Inflammatory macrophage treated with lipopolysaccharide for 4 hours (primary cell): ENCODE measurements at places on chromosomes 6 and 20.

GRCh38 chr6:157184202-157185015 is 138.9 kb downstream of the TMEM242 start:
- peak; percentile 5 for DNase-seq

DNA sequence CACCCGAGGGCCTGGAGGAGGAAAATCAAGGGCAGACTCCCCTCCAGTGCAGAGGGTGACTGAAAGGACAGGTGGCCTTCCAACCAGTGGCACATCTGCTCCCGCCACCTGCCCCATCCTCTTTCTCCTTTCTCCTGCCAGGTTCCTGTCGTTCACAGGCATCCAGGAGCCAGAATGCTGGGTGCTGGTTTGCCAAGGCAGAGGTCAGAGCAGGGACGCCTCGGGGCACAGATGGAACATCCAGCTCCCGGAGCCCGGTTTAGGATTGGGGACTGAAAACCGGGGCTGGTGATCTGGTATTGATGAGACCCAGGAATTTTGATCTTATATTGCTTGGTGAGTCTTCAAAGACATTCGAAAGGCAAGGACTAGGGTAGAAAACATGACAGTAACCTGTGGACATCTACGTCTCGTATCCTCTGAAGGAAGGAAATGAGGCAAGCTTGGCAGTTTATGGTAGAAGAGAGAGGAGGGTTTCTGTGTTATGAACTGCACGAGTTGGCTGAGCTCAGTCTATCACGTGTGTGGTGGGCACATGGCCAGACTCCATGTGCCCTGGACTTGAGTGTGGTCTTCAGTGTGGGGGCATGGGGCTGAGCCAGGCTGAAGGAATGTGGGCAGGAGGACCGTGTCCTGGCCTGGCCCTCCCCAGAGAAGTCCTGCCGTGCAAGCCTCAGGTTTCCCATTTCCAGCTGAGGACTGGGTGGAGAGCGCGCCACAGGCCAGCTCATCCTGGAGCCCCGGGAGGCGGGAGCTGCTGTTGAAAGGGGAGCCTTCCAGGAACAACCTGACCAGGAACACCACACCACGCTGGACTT is 74.2 kb downstream of the IRF4 start:
- DNase-seq = no peak

GRCh38 chr6:107679457-107679856 is 144.7 kb downstream of the SCML4 start:
- DNase-seq = no peak

DNA sequence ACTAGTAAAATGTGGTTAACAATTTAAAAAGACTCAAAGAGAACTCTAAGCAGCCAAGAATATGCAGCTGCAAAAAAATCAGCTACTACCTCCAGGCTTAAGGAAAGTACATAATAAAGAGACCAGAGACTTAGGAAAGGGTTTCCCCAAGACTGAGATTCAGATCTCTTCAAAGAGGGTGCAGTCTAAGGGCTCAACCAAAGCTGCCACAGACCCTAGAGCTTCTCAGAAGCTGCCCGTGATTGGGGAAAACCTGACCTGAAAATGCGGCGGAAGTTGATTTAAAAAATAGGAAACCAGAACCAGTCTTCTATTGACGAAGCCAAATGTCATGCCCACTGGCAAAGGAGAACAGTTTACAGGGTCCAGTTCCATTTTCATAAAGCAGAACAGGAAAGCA is 516.8 kb upstream of the MARCKS start:
- no peak for DNase-seq

- DNase-seq = no peak
Observed at GRCh38 chr20:25036331-25036936, 21.5 kb downstream of the ACSS1 start.

DNA sequence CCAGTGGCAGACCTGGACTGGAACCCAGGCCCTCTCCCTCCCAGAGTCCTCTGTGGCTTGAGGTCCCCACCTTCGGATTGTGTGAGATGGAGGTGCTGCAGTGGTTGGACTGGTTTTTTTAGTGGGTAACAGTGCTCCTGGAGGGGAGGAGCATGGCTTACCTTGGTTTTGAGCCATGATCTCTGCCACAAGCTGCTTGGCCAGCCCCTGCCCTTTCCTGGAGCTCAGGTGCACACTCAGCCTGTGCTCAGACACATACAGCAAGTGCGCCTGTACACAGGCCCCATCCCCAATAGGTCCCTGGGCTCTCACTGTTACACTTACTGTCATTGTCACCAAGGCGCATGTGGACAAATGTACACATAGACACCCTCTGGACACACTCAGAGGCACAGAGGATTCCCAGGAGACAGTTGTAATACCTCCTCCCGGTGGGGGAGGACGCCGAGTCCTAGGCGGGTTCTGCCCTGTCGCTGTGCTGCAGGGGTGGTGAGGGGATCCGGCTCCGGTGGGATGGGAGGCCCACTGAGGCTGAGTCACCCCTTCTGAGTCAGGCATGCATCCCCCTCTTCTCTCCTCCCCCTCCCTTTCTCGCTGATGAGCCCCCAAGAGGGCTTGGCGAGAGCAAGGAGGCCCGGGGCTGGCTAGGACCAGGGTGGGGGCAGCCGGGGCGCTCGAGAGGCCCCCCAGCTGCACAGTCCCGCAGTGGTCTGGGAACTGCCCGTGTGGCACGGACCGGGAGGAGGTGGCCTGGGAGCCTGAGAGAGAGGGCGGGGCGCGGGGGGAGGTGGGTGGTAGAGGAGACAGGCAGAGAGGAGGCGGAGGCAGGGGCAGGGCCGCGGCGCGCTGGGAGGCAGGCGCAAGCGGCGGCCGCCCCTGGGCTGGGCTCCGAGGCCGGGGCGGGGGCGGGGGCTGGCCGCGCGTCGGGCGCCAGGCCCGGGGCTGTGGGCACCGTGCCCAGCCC is 522 bp upstream of the EPB41L1 start:
- peak; percentile 14 for DNase-seq

- no peak for DNase-seq
Observed at GRCh38 chr6:138467901-138468300, 31.4 kb downstream of the NHSL1 start.

- no peak for DNase-seq
Observed at GRCh38 chr20:14576196-14576877, 238.9 kb upstream of the FLRT3 start.

- peak; percentile 66 for DNase-seq
Observed at GRCh38 chr6:53725791-53726575, 60.4 kb upstream of the KLHL31 start.

DNA sequence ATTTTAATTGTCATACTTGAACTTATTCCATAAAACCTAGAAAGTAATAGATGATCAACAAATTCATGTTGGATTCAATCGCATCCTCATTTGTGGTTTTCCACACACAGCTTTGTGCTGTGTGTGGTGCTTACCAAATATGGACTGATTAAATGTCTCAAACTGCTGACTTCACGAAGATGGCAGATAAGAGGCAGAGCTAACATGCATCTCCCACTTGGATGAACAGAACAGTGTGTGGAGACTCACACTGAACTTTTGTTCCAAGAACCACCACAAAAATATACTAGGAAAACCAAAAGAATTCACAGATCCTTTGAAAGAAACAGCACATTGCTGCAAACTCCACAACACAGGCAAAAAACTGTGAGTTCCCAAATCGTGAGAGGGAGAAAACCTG is 603.7 kb downstream of the TENT5A start:
- DNase-seq = no peak

DNA sequence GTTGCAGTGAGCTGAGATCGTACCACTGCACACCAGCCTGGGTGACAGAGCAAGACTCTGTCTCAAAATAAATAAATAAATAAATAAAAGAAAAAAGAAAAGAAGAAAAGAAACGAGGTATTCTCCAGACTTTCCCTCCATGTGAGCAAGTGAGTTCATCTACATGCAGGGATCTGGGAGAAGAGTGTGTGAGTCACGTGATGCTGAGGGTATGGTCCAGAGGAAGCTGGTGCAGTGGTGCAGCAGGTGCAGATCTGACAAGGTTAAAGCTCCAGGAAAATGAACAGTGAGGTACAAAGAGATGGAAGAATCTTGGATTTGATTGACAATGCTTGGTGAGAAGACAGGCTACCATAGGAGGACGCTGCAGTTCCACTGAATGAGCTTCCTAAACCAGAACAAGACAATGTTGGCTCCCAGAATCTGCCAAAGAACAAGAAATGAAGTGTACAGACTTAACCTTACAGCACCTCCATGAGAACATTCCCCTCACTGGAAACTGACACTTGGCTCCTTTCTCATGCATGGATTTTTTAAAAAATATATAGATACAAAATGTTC is 79.5 kb upstream of the BTBD3 start:
- no peak for DNase-seq

- DNase-seq = no peak
Observed at GRCh38 chr6:21429291-21429690, 164.3 kb upstream of the SOX4 start.

DNA sequence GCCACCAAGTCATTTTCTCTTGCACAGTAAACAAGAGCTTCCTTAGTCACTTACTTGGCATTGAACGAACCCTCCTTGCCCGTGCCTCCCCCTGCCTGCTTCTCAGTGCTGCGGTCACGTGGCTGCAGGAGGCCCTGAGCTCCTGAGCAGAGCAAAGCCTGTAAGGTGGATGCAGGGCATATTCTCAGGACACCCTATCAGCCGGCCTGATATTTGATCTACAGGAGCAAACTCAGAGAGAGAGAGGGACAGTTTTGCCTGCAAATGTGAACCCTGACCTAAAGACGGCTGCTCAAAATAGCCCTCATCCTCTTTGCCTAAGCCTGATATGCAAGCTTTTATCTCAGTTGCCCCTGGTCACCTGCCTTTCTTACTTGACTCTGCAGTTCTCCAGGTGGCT is 93.0 kb upstream of the POPDC3 start:
- DNase-seq = no peak

- no peak for DNase-seq
Observed at GRCh38 chr20:58296051-58296837, 13.3 kb upstream of the RAB22A start.

DNA sequence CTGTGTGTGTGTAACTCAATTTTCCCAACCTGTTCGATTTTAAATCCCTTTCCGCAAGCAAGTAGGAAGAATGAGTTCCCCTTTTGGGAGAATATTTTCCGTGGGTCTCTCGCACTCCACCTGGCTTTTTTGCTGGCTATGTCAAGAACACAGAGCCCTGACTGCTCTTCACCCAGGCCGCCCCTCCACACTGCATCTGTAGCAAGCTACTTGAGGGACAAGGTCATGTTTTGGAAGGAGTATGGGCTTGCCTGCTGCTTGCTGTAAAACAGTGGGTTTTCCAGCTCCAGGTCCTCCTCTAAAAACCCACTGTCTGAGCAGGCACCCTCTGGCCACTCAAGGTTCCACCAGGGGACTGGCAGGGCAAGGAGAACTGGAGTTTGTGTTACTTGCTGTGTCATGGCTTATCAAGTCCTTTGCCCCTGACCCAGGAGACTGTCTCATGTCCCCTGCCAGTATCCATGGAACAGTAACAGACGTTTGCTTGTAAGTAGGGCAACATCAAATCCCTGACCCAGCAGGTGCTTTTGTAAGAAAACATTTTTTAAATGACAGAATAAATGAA is 35.5 kb upstream of the SYNJ2 start:
- no peak for DNase-seq

DNA sequence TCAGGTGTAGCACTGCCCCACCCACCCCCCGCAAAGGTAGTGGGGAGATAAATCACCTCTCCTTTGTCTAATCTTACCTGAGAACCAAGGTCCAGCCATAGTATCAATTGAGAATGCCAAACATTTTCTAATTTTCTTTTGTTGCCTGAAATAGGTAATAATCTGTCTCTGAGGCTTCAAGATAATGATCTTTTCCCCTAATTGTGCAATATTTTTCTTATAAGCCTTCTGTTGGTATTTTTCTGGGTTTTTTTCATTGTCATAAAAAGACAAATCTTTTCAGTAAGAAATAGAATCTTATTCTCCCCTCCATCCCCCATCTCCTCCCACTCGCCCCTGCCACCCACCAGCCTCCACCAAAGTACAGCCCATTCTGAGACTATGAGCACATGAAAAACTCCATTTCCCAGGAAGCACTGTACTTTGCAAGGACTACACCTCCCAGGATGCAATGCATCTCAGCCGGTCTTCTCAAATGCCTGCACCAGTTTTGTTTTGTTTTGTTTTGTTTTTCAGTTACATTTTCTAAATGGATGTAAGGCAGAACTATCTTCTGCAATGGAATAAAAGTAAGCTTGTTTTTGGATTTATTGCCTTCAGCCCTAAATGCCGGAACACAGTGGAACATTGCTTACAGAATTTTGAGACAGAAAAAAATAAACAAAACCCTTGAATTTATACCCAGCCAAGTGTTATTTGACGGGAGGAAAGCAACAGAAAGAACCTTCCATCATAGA is 268.0 kb downstream of the TFAP2A start:
- DNase-seq = peak; percentile 34

DNA sequence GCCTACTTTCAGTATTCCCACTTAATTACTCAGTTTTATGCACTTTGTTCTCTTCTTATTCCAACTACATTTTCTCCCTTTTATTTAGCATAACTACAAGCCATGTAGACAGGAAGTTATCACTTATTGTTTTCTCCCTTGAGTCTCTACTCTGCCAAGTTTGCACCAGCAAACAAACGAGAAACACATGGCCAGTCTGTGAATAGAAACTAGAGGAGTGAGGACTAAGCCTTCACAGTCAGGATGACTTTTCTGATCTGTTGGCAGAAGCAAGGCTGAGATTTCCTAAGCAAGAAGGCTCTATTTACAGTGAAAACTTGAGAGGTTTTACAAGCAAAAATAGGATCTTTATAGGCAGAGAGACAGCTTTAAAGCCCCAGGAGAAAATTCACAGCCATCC is 69.8 kb upstream of the TINAG start:
- no peak for DNase-seq

DNA sequence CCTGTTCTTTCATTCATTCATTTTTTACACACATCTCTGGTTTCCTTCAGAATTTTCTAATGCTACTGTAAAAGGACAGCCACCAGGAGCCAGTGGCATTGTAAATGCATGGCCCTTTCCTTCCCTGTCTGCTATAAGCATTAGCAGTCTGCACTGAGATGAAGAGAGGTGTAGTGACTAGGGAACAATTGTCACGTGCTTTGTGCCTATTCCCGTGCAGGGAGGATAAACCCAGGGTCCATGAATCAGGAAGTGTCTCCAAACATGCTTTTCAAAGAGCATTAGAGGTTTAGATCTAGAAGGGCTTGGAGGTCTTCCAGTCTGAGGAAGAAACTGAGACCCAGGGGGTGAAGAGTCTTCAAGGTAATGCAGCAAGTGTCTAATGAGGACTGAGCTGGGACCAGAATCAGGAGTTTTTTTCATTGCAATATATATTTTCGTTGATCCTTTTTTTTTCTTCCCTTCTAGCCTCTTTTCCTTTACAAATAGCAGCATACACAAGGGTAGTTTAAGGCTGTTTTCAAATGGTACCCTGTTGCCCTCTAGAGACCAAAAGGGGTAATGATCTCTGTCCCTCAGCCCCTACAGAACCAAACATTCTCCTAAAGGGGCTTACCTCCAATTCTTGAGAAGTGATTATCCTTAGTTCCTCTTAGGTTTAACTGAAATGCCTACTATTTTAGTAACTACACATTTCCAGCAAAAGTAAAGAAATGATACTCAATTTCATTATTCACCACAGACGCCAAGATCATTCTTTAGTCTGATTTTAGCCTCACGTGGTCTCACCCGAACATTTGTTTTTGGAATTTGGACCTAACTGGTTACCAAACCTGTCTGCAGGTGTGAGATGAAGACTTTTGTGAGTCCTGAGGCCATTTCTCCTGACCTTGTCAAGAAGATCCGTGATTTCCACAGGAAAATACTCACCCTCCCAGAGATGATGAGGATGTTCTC is 6.6 kb downstream of the TRIM15 start:
- DNase-seq = peak; percentile 63

GRCh38 chr20:40931410-40932044 is 97.1 kb upstream of the TOP1 start:
- DNase-seq = no peak

GRCh38 chr6:41901882-41902519 is 6.8 kb upstream of the USP49 start:
- DNase-seq = peak; percentile 60

- DNase-seq = peak; percentile 26
Observed at GRCh38 chr6:18147160-18147559, 7.7 kb downstream of the TPMT start.
